ENCODE measurements at places on chromosomes 5 and 9.

GRCh38 chr9:95826183-95826838, 49.2 kb upstream of the ERCC6L2 start:
- DNase-seq: no peak

- no peak for DNase-seq
Measured at GRCh38 chr9:114500697-114501292, 4.5 kb downstream of the WHRN start.

- no peak for DNase-seq
Measured at GRCh38 chr5:9151684-9152427, 394.0 kb downstream of the SEMA5A start.

- DNase-seq: no peak
Measured at GRCh38 chr9:90432951-90433350, 209.7 kb downstream of the DIRAS2 start.

DNA sequence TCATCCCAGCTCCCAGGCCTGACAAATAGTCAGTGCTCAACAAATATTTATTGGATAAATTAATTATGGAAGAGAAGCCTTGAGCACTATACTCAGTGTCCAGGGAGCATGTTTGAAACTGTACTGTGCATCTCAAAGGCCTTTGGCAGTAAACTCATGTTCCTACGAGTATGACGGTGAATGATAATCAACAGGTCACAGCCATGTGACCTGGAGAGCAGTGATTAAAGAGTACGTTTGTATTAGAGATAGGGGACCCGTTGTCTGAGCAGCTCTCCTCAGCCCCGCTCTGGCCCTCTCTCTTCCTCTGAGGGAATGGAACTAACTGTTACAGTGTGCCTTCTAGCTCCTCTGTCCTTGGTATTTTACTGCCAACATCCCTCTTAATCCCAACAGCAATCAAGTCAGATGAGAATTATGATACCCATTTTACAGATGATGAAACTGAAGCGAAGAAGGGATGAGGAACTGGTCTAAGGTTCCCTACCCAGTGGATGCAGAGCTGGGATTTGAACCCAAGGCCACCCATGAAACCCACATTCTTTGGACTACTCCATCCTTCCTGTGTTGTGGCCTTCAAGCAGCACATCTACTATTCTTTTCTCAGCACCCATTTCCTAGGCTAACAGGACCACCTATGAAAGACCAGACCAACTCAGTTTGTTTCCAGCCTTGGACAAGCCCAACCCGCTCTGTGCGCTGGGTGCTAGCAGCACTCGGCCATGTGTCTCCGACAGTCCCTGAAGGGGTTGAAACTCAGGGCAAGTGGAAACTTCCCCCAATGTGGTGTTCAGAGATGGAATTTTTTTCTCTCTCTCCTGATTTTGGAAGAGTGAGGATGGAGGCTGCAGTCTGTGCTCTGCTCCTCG, 34.9 kb downstream of the SPRY4 start:
- no peak for DNase-seq

GRCh38 chr5:6926491-6927038, 213.3 kb downstream of the TENT4A start:
- no peak for DNase-seq

GRCh38 chr9:136439481-136440408, at the start of gene INPP5E:
Gene INPP5E (minus strand): TSS chr9:136439845. CDS start chr9:136439419, 426 bp downstream.
- peak; percentile 74 for DNase-seq

- no peak for DNase-seq
Measured at GRCh38 chr9:110880189-110880588, 158.1 kb downstream of the LPAR1 start.

DNA sequence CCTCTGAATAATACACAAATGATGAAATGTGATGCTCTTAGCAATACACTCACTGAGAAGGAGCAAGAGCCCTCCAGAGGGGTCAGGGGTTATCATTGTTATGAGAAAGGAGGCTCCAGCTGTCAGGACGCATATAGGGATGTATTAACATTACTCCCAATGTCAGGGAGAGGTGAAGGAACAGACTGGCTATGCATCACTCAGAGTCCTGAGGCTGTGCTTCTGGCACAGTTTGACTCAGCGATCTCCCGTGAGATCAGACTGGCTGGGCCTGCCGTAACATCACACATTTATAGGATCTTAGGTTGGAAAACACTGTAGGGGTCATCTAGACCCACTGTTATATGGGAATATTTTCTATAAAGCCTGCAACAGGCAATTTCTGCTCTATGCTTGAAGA, 226.5 kb upstream of the GLRA1 start:
- DNase-seq: no peak

- DNase-seq: no peak
Measured at GRCh38 chr9:88056876-88057275, 81.4 kb downstream of the SPATA31C2 start.

- no peak for DNase-seq
Measured at GRCh38 chr5:34770486-34770885, 68.5 kb upstream of the TTC23L start.

DNA sequence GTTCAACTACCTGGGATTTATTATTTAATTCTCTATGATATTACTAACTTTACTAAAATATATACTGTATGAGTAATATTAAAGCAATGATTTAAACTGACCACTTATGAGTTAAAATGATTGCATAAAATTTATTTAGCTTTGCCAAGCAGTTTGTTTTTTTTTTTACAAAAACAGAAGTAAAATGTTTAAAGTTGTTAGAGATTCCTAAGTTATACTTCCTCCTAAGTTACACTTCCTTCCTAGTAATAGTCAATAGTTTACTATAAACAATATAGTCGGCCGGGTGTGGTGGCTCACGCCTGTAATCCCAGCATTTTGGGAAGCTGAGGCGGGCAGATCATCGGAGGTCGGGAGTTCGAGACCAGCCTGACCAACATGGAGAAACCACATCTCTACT, 23.7 kb upstream of the LRRC19 start:
- no peak for DNase-seq

DNA sequence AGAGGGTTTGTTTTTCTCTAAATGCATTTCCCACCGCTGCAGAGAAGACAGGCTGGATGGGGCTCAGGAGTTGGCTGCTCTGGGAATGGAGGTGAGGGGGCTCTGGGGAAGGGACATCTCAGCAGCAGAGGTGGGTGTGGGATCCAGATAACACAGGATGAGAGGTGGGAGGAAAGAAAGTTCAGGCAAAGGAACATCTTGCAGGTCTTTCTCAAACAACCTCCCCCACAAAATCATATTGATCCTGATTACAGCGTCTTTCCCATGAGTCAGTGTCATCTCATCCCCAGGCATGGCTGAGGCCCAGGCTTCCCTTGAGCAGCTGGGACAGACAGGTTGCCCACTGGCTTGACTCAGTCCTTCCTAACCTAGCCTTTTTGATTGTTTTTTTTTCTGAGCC, 11.3 kb upstream of the ACSL6 start:
- DNase-seq: no peak

GRCh38 chr5:204966-205670, 12.8 kb downstream of the CCDC127 start:
- DNase-seq: no peak

DNA sequence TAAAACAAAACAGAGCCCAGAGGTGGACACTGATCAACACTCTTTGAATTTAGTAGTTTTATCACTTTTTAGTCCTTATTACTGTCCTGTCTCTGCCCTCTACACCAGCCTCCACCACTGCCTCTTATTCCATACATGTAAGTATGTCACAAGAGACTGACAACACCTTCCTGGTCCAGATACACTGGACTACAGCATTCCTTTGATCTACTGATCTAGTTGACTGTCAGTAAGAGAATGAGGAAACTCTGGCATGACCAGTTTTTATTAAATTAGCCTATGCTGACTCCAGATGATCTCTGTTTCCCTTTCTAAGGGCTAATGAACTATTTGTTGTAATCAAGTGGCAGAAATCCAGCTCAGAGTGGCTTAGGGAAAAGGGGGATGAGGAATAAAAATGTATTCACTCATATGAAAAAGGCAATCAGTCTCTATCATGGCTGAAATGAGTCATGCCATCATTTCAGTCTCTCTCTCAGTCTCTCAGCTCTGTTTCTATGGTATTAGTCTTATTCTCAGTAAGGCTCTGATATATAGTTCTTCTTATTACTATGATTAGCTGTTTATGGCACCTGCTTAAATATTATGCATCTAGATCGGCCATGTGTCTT, 5.5 kb downstream of the ARHGEF37 start:
- DNase-seq: no peak

DNA sequence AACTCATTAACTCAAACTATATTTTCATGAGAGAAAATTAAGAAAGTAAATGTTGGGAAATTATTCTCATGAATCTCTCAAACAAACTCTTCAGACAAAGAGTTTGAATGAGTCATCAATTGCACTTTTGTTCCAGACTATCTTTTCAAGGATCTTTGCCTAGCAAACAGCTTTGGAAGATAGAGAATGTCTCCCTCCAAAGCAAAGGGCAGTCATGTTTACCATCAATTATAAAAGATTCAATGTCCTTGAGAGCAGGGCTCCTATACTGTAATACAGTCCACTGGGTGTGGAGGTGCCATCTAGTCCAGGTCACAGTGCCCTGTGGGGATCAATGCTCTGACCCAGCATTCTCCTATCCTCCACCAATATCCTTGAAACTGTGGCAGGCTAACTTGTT, 1429.3 kb downstream of the EFNA5 start:
- no peak for DNase-seq

- no peak for DNase-seq
Measured at GRCh38 chr5:181063514-181063913, 23.4 kb downstream of the BTNL9 start.

DNA sequence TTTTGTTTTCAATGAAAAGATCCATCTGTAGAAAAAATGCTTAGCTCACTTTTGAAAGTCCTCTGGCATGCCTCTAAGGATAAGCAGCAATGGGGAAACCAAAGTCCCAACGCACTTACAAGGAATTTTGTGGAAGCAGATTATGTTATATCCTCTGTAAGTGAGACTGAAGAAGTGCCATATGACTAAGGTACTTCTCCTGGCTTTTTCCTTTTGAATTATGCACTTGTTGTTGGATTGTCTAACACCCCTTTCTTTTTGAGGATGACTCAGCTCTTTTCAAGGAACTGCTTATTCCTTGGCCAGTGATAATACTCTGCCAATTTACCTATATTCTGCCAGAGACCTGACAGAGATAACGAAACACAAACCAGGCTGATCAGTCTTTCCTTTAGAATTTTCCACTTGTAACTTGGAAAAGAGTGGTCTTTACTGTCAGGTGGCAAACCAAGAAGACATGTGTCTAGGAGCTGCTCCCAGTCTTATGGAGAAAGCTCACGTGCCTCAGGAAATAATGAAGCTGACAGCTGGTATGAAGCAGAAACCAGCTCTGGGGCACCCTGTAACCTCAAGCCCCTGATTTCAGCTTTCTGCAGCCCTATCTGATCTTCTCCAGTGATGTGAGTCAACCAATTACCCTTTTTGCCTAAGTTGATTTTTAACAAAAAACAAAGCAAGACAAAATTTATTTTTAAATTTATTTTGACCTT, 290.8 kb upstream of the FBXL7 start:
- no peak for DNase-seq

DNA sequence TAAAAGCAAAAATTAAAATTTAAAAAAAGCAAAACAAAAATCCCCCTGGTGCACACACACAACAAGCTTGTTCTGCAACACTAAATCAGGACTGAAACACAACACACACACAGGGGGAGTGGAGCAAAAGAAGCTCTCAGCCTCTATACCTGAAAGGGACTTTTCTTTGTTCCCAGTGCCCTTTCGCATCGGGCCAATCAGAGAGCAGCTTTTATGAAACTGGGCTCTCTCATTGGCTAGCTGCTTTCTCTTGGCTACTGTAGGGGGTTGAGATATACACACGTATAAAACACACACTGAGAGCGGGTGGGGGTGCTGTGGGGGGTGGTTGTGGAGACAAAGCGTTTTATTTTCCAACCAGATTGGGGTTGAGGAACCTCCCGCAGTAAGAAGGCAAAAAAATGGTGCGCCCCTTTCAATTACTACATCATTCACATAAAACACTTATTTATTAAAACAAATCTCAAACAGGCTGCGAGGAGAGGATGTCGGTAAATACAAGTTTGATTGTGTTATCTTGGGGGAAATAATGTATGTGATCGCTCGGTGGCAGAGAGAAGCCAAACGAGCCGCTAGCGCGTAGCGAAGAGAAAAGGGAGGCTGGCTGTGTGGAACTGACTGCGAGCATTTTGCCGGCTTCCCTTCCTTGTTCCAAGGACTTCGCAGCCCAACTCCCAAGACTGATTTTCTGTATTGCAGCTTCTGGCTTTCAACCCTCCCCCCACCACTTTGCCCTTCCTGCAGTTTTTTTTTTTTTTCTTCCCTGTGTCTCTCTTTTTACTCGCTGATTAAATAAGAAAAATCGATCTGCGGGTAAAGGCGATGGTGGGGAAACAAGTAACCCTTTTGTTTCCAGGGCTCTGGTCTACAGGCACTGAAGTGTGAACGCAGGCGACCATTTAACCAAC, 2.5 kb upstream of the ZNF608 start:
- DNase-seq: peak; percentile 94

- no peak for DNase-seq
Measured at GRCh38 chr9:71626395-71626794, 141.9 kb downstream of the CEMIP2 start.

- peak; percentile 32 for DNase-seq
Measured at GRCh38 chr5:139386050-139386438, 2.9 kb upstream of the SLC23A1 start.

- DNase-seq: no peak
Measured at GRCh38 chr9:129393064-129393463, 215.0 kb upstream of the IER5L start.

- DNase-seq: no peak
Measured at GRCh38 chr5:174307656-174308271, 262.3 kb downstream of the NSG2 start.

DNA sequence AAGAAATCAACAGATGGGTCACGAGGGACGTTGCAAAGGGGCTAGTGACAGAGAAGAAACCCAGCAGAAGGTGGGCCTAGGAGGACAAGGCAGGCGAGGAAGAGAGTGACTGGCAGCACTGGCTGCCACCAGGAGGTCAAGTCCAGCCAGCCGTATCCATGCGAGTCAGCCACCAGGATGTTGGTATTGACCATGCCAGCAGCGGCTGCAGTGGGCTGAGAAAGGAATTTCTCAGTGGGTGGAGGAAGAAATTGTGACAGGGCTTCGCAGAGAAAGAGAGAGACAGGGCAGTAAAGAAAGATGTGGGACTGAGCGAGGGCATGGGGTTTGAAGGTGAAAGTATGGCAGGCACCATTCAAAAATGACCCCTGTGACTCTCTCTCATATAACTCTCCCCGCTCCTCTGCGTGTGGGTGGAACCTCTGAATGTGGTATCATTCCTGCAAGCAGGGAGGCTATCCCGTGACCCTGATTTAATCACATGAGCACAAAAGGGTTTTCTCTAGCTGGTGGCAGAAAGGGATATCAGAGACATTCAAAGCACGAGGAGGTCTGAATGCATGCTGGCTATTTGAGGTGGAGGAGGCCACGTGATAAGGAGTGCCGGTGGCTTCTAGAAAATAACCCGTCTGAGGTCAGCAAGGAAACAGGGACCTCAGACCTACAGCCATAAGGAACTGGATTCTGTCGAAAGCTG, 45.4 kb upstream of the FBXW11 start:
- DNase-seq: peak; percentile 81
